ENCODE measurements at places on chromosomes 12 and 14. TPM values are rescaled to one million over a fixed set of nuclear protein-coding genes. Genes with fewer than 3 reads are reported as not detected.

MANSC4 gene
- total RNA-seq: not detected

MRPL42 gene
- 89.3 TPM for total RNA-seq

ADGRD1 gene
- total RNA-seq: 7.7 TPM

KCNH3 gene
- total RNA-seq: 2.9 TPM

MDM1 gene
- 13.1 TPM for total RNA-seq

TBK1 gene
- total RNA-seq: 35.3 TPM

A2M gene
- not detected for total RNA-seq

DNA sequence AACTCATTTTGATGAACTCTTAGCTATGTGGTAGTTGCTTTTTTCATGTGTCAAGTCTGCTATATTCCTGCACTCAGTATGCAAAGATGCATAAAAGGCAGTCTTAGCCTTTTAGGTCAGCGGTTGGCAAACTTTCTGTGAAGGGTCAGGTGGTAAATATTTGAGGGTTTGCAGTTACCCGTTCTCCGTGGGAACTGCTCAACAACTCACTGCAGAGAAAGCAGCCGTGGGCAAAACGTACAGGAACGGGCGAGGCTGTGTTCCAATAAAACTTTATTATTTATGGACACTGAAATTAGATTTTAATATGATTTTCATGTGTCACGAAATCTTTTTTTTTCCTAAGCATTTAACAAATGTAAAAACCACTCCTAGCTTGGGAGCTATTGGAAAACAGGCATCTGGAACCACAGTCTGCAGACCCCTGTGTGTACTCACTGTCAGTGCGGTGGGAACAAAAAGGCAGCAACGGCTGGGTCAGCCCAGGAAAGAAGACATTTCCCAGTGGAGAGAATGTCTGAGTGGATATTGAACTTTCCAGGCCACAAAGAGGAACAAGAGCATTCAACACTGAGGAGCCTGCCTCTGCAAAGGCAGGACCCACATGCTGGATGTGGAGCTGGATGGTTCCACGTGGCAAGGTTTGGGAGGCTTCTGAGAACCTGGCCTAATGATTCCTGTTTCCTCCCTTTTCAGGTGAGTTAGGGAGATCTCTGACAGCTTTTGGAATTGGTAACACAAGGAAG lies 3.5 kb upstream of the ACACB start:
- no peak for DNase-seq

GRCh38 chr12:116130431-116130830 lies 147.1 kb downstream of the MED13L start:
- DNase-seq: no peak

- no peak for DNase-seq
Measured at GRCh38 chr12:98319716-98320425, 195.5 kb upstream of the TMPO start.

GRCh38 chr14:23398348-23398747 lies 9.7 kb downstream of the MYH6 start:
- no peak for DNase-seq

GRCh38 chr12:49942921-49943624 lies 7.5 kb upstream of the AQP2 start:
- DNase-seq: no peak

DNA sequence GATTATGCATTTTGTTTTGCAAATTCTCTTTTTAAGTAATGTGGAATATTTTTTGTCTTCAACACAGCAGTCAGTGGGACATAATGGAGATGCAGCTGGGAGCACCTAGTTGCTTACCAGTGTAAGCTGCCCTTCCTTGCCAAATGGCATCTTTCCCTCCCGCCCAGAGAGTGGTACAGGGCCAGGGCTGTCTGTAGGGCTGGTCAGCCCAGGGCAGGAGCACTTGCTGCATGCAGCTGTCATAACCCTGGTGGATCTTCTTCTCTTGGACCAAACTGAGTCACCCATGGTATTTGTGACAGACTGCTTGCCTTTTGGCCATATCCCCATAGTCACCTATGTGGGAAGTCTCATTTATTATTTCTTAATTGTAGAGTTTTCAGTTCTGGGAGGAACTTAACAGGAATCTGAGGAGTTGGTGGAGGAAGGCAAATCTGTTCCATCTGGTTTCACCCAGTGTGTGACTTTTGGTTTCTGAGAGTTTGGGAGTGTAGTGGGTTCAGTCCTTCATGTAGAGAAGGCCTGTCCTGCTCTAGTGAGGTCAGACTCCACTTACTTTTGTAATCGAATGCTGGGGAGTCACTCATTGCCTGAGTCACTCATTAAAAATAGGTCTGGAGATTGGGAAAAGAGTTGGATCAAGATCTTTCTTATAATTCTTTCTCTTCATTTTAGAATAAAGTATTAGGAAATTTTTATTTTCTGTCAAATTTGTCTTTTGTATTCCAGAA lies 62.0 kb upstream of the ASPG start:
- no peak for DNase-seq

- DNase-seq: no peak
Measured at GRCh38 chr12:47894068-47894467, 10.7 kb downstream of the VDR start.

- no peak for DNase-seq
Measured at GRCh38 chr14:100376751-100377171, 53.6 kb downstream of the SLC25A47 start.

- no peak for DNase-seq
Measured at GRCh38 chr12:65532764-65533163, 254.3 kb downstream of the MSRB3 start.

DNA sequence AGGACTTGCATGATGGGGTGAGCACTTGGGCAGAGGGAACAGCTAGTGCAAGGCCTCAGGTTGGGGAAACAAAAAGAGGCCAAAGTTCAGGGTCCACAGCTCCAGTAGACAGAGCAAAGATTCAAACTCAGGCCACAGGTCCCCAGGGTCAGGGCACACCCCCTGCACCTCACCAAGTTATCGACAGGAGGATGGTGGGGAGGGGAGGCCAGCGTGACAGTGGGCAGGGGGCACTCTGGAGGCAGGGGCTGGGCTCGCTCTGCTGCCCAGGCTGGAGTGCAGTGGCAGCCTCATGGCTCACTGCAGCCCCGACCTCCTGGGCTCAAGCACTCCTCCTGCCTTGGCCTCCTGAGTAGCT lies 32.4 kb upstream of the ULK1 start:
- no peak for DNase-seq

DNA sequence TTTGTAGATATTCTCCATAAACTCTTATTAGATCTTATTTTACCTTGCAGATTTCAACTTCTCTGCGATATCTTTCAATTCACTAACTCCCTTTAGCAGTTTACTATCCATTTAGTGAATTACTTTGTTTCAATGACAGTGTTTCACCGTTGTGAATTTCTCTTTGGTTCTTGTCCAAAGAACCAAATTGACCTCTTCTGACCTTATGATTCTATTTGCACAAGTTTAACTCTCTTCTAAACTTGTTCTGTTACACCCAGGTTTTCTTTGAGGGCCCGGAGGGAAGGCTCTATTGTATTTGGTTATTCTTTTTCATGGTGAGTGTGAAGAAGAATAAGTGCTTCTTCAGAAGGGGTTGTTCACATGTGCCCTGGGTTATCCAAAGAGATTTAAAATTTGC lies 186.7 kb downstream of the MON2 start:
- DNase-seq: no peak

GRCh38 chr12:124916374-124917134 lies 2.1 kb upstream of the UBC start:
- DNase-seq: no peak

GRCh38 chr12:14993117-14993516 lies 20.3 kb downstream of the PDE6H start:
- no peak for DNase-seq

DNA sequence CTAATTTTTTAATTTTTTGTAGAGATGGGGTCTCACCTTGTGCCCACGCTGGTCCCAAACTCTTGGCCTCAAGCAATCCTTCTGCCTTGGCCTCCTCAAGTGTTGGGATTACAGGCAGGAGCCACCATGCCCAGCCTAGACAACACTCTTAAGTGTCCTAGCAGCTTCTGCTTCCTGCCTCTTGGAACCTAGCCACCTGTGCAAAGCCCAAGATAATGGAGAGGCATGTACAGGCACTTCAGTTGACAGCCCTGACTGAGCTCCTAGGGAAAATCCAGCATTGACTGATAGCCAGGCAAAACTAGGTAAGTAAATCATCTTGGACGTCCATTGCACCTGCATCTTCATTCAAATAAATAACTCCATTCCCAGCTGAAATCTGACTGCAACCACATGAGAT lies 15.5 kb downstream of the COX14 start:
- no peak for DNase-seq

DNA sequence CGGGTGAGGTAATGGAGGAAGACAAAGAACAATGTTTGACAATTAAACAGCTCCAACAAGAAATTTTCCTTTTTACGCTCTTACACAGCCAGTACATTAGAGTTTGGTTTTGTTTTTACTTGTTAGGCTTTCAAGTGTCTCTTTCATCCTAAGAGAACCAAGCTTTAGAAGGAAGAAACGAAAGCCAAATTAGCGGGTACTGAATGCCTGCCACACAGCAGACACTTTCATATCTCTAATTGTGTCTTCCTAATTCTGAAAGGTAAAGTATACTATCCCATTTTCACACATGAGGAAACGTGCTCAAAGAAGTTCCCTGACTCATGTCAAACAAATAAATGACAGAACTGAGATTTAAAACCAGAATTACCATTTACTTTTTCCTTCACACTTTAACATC lies 65.0 kb downstream of the CDK17 start:
- DNase-seq: no peak

- DNase-seq: no peak
Measured at GRCh38 chr12:11668611-11669010, 19.1 kb downstream of the ETV6 start.

DNA sequence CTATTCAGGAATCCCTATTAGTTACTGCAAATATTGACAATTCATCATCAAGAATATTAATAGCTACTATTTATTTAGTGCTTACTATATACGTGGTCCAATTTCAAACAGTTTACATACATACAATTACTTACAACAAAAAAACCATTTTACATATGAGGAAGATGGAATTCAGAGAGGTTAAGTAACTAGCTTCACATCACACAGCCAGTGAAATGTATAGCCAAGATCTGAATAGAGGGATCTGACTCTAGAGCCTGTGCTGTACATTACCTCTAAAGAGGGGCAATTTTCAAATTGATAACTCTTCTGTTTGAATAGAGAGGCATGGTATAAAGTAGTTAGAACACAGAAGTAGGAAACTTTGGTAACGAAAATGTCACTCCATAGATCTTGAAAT lies 18.3 kb downstream of the SOX5 start:
- DNase-seq: no peak

DNA sequence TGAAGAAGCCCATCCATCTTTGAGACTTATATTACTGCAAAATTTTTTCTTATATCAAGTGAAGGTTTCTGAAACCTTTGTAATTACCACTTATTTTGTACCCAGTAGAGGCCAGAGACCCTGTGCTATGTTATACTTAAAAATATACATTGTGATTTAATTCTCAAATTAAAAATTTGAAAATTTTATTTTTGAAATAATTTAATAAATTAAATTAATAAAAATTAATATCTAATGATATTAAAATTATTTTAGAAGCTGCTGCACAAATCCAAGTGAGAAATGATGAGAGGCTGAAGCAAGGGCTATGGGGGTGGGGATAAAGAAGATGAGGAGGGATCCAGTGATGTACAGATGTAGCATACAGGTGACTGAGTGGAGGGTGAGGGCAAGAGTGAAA lies 258.8 kb downstream of the APAF1 start:
- DNase-seq: no peak

DNA sequence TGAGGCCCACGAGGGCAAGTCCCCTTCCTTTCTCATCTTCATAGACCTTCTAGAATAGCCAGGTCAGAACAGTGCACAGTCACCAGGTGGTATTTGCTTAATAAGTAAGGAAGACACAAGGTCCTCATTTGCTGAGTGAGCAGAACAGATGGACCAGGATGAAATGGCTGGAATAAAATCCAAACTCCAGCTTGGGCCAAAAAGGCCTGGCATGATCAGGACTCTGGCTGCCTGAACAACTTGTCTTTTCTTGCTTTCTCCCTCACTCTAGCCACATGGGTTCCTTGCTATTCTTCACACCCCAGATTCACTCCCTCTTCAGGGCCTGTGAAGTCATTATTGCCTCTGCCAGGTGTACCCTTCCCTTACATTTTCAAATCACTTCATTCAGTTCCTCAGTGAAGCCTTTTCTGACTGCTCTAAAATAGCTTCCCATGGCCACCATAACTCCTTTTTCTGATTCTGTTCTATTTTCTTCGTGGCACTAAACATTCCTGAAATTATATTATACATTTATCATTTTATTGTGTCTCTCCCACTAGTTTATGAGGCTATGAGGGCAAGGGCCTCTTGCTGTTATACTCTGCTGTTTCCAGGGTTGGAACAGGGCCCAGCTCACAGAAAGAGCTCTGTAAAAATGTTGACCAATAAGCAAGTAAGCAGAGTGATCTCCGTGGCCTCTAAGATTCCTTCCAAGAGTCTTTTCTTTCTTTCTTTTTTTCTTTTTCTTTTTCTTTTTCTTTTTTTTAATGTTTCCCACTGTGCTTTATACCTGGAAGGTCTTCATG lies 150.8 kb downstream of the TTC8 start:
- no peak for DNase-seq

DNA sequence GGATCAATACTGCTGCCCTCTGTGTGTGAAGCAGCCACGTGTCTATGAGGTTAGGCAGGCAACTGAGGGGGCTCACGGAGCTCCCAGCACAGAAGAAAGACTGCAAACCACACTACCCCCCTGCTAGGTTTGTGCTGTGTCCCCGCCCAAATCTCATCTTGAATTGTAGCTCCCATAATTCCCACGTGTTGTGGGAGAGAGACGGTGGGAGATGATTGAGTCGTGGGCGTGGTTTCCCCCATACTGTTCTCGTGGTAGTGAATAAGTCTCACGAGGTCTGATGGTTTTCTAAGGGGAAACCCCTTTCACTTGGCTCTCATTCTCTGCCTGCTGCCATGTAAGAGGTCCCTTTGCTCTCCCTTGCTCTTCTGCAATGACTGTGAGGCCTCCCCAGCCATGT lies 68.6 kb downstream of the ACTN1 start:
- no peak for DNase-seq

Data from activated T-helper 2 cell treated with anti-CD3 and anti-CD28 coated beads, Interferon-gamma antibody, Interleukin-2, Interleukin-4, amounts not matched to agents 10 μg/mL and 5 μg/mL and 100 μg/mL, durations not matched to agents 14 hours and 24 hours and 36 hours (primary cell).